ENCODE measurements at places on chromosomes 12 and 14. TPM values are rescaled to one million over a fixed set of nuclear protein-coding genes. Genes with fewer than 3 reads are reported as not detected.

DENND5B gene
- total RNA-seq, result 0.10 TPM

OR6C75 gene
- not detected for total RNA-seq

PRKAB1 gene
- 44.0 TPM for total RNA-seq

SLCO1A2 gene
- total RNA-seq, result not detected

NAV3 gene
- total RNA-seq, result not detected

LRRC9 gene
- not detected for total RNA-seq

RNASE7 gene
- total RNA-seq, result not detected

AMIGO2 gene
- 4.7 TPM for total RNA-seq

MGAT4C gene
- not detected for total RNA-seq

MDGA2 gene
- total RNA-seq, result not detected
